Umbilical cord (tissue), 2 donors: ENCODE measurements at places on chromosomes 4 and X. TPM values are rescaled to one million over a fixed set of nuclear protein-coding genes. Genes with fewer than 3 reads are reported as not detected.
A peak's percentile ranks its signal among the peaks of the same experiment; 100 is the strongest.

DNA sequence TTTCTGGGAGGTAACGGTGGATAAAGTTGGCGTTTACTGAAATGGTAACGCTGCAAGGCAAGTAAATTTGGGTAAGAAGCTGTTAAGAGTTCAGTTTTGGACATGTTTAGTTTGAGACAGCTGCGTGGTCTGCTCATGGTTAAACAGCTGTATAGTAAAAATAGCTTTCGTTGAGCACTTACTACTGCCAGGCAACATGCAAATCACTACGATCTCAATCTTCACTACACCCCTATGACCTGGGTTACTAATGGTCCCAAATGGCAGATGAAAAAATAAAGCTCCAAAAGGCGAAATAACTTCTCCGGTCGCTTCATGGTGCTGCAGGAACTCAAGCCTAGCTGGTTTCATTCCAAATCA lies 22.2 kb downstream of the FABP2 start:
- no peak for DNase-seq

DNA sequence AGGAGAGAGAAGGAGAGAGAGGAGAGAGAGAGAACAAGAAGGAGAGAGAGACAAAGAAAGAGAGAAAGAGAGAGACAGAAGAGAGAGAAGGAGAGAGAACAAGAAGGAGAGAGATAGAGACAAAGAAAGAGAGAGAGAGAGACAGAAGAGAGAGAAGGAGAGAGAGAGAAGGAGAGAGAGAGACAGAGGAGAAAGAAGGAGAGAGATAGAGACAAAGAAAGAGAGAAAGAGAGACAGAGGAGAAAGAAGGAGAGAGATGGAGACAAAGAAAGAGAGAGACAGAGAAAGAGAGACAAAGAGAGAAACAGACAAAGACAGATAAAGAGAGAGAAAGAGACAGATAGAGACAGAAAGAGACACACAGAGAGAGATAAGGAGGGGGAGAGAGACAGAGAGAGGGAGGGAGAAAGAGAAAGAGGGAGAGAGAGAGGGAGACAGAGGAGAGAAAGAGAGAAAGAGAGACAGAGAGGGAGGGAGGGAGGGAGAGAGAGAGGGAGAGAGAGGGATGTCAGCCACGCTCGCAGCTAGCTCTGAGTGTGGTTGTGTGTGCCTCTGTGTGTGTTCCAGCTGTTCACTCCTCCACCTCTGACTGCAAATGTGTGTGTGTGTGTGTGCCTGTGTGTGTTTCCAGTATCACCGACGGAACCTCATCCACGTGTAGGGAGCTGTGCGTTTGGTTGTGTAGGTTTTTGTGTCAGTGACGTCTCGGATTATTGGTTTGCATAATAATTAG lies 105.8 kb downstream of the CRLF2 start:
- DNase-seq: no peak

GRCh38 chrX:40004921-40005291 lies 92.9 kb downstream of the BCOR start:
- no peak for DNase-seq

DNA sequence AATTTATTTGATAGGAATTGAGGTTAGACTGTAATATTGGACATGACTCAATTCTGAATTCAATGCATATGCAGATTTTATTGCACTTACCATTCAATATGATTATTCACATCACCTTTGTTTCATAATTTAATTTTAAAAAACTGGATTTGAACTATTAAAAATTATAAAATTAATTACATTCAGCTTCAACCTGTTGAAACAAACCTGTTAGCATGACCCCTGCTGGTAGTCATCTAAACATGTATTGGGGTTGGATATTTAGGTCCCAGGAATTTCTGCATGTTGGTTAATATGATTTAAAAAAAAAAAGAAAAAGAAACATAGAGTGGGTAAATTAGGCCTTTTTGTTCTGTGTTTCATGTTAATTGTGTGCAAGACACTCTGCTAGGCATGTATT lies 85.9 kb downstream of the ARSJ start:
- no peak for DNase-seq

DNA sequence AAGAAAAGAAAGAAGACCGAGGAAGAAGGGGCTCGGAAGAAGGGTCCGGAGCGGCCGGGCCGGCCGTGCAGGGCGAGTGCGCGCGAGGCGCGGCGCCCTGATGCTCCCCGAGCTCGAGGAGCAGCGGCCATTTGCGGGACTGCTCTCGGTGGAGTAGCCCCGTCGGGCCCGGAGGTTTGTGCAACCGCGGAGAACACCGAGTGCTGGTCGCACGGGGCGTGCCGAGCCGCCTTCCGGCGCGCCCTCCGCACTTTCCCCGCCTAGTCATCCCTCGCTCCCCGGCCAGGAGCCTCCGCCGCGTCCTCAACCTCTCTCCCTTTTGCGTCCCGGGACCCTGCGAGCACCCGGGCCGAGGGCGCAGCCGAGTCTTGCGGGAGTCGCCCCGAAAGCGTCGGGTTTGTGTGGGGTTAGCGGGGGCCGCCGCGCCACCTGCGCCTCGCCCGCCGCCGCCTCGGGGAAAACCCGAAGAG lies 127.4 kb downstream of the LAS1L start:
- no peak for DNase-seq

GRCh38 chr4:56821381-56822243 lies at the start of gene SPINK2:
SPINK2 (minus strand) TSS chr4:56821701; CDS start chr4:56821662, 39 bp downstream.
- DNase-seq: no peak

DNA sequence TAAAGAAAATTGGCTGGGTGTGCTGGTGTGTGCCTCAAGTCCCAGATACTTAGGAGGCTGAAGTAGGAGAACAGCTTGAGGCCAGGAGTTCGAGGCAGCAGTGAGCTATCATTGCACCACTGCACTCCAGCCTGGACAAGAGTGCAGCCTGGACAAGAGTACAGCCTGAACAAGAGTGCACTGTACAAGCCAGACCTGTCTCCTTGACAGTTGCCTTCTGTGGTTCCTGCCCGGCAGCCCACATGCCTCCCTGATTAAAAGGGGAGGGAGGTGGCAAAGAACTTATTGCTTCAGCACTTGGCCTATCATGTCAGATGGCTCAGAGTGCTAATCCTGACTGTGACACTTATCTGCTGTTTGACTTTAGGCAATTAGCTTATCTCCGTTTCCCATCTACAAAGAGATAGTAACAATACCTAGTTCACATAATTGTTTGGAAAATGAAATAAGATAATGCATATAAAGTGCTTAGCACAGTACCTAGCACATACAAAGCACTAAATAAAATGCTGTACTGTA lies 249.1 kb downstream of the DCLK2 start:
- no peak for DNase-seq

GRCh38 chrX:41692162-41692749 lies 3.5 kb downstream of the GPR34 start:
- peak; percentile 56 for DNase-seq

- no peak for DNase-seq
Measured at GRCh38 chr4:124694946-124695598, 17.5 kb downstream of the ANKRD50 start.

DNA sequence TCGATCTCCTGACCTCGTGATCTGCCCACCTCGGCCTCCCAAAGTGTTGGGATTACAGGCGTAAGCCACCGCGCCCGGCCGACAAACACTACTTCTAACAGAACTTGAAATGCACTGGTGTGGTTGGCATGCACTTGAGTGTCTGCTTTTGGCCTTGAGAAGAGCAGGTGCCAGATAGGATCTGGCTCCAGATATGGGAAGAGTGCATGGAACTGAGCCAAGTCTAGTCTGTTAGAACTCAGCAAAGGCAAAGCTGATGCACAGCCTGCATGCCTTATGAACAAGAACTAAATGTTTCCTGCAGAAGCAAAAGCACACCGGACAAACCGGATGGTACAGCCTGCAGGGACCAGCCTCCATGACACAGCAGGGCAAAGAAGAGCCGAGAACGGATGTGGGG lies 35.1 kb upstream of the TBL1X start:
- DNase-seq: no peak

DNA sequence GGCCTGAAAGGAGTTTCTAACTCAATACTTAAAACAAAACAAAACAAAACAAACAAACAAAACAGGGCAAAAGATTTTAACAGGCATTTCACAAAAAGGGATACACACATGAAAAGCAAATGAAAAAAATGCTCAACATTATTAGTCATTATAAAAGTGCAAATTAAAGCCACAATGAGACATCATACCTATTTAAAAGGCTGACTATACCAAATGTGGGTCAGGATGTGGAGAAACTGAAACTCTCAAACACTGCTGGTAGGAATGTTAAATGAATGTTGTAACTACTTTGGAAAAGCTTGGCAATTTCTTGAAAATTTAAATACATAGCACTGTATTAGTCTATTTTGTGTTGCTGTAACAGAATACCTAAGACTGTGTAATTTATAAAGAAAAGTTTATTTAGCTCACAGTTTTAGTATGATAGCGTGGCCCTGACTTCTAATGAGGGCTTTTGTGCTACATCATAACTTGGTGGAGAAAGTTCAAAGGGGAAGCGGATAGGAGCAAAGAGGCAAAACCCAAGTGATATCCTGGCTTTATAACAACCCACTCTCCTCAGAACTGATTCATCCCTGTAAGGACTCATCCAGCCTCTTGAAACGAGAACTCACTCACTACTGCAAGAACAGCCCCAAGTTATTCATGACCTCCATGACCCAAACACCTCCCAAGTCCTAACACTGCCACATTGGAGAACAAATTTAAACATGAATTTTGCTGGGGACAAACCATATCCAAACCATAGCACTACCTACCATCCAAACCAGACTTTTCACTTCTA lies 214.0 kb downstream of the TEX11 start:
- DNase-seq: no peak

GRCh38 chrX:46255046-46255445 lies 290.2 kb downstream of the ZNF674 start:
- no peak for DNase-seq

Gene NHSL2
- 25.3 TPM for total RNA-seq

Gene SCOC
- 68.9 TPM for total RNA-seq

Gene PWWP3B
- total RNA-seq: 9.6 TPM
